ENCODE measurements at places on chromosomes 5 and 9.

GRCh38 chr5:135095871-135096270, 61.8 kb upstream of the PITX1 start:
- DNase-seq, result no peak

- DNase-seq, result no peak
Observed at GRCh38 chr5:8840237-8840636, 705.6 kb downstream of the SEMA5A start.

DNA sequence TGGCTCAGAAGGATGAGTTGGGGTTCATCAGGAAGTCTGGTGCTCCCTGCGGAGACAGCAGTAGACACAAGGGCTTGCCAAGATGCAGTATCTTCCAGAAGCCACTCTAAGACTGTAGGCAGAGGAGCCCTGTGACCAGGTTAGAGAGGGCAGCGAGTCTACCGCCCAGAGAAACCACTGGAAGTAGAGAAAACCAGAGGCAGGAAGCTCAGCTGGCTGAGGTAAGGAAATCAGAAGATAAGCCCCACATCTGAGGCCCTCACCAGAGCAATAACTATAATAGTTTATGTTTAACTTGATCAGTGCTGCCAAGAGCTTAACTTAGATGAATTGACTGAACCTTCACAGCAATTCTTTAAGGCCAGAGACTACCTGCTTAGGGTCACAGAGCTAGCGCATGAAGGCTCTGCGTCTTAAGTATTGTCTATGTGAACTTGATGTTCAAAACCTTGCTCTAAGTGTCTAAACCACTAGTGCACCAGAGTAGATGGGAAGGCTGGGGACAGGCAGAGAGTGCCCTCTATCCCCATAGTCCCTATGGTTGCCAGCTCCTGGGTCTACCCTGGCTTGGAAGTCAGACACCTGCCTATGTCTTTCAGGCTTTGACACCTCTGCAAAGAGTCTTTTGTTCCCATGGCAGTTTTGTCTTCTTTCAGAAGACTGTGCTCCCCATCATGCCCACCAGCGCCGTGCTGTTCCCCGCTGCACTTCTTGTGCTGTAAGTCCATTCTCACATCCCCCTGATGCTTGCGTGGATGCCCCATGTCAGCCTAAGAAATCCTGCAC, 228.2 kb upstream of the KLF4 start:
- DNase-seq, result no peak

DNA sequence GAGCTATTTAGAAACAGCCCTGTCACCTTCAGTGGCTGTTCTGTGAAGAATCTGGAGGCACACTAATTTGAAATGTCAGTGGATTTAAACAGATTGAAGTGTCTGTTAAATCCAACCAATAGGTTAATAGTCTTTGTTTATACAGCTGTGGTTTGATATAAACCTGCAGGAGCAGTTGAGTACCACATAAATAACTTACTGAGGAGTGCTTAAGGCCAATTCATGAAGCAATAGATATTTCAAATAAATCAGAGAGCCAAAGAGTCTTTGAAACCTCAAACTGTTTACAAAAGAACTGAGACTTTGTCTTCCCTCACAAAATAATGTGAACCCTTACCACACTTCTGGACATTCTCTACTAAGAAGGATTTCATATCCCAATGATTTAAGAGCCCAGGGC, 111.9 kb downstream of the FEM1C start:
- no peak for DNase-seq

GRCh38 chr5:9348401-9348996, 197.4 kb downstream of the SEMA5A start:
- DNase-seq, result no peak

DNA sequence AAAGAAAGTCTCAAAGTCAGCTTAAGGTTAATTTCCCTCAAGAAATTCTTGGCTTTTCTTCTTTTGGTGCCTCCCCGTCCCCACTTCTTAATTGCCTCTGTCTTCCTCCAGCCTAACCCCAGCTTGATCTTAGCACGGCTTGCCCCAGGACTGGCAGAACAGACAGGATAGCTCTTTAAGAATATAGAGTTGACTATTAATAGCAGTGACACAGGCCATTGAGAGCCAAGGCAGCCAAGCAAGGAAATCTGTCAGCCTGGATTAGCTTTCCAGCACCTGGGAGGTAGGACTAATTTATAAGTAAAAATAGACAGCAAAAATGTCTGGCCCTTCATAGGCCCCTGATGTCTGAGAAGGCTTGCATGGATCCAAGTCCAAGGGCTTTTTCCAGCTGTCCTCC, 384.6 kb upstream of the SLC30A5 start:
- DNase-seq, result no peak

GRCh38 chr5:96968074-96968473, 32.2 kb downstream of the LNPEP start:
- DNase-seq, result peak; percentile 64

DNA sequence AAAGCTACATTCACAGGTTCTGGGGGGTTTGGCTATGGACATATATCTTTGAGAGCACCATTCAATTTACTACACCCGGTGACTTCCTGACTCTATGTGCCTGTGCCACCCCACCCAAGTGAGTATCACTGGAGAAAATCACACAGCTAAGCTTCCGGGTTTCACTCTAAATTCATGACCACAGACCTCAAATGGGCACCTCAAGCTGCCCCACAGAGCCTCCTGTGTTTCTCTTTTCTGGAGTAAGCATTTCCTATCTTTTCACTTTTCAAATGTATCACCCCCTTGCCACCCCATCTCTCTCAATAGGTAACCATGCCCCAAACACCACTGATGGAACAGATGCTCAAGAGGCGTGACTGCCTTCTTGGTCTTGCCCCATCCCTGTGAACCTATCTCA, 49.2 kb upstream of the NEK6 start:
- no peak for DNase-seq

DNA sequence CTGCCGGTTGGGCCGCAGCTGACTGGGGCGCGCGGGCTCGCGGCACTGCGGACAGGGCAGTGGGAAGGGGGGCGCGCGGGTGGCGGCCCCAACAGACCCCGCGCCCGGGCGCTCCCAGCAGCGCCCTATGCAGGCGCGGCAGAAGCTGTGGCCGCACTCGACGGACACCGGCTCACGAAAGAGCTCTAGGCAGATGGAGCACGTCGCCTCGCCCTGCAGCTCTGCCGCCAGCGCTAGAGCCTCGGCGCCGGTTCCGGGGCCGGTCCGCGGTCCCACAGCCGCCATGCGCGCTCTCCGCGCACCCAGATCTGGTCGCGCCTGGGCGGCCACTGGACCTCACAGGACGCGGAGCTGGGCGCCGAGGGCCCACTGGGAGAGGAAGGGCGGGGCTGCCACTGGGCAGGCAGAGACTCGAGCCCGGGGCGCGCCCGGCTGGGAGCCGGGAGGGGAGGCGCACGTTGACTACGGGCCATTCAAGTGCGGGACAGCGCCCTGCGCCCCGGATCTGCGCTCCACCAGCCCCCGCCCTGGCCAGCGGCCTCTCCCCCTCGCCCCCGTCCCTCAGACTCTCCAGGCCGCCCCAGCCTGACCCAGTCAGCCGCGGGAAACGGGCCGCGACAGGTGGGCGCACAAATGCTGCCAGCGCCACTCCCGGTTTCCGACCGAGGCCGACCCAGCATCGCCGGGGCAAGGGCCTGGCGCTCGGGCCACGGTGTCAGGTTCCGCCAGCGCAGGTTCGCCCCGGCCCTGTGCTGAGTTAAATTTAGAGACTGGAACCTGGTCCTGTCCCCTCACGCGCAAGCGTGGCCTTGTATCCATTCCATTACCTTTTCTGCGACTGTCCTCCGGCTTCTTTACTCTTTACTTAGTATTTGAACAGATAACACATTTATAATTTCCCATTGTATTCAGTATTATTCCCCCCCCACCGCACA, at the start of gene TRIM7:
Gene TRIM7, minus strand, starts transcription at position 371 of the 935 bp plus-strand sequence. Its CDS starts 86 bp downstream, at position 285.
- DNase-seq, result no peak

- DNase-seq, result no peak
Observed at GRCh38 chr5:35832762-35833161, 23.9 kb upstream of the IL7R start.

All from COR-L47 (cell line).